ENCODE measurements at places on chromosomes 4 and X. TPM values are rescaled to one million over a fixed set of nuclear protein-coding genes. Genes with fewer than 3 reads are reported as not detected.

- DNase-seq: no peak
These were observed 1028.8 kb upstream of the IGFBP7 start for GRCh38 chr4:58138786-58139668.

The CCDC110 gene
- total RNA-seq: 1.7 TPM

DNA sequence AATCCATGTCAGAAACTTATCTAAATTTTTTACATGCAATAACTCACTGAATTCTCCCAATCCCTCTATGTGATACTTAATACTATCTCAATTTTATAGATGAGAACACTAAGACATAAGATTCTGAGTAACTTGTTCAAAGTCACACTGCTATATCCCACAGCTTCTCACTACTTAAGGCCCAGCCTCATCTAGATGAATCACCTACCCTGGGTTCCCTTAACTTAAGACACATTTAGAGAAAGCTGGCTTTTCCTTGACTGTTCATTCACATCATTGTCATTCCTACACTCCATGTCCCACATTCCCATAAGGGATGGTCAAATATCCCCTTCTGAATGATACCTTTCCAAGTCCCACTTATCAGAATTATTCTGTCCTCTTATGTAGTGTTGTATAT, 21.0 kb downstream of the TNIP3 start:
- DNase-seq: no peak

DNA sequence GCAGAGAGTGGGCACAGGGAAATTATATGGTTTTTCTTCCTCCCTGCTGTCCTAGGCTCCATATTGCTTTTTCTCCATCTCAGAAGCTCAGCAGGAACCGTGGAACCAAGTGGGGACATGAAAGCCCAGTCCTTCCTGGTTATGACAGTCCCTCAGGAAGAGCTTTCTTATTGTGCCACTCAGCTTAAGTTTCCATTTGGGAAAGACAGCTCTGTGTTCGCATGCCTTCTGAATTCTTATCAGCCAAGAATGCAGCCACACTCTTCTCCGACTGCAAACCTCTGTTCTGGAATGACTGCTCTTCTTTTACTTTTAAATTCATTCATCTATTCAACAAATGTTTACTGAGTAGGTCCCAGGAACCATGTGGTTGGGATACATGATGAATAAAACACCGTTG, 58.0 kb upstream of the PPARGC1A start:
- no peak for DNase-seq

DNA sequence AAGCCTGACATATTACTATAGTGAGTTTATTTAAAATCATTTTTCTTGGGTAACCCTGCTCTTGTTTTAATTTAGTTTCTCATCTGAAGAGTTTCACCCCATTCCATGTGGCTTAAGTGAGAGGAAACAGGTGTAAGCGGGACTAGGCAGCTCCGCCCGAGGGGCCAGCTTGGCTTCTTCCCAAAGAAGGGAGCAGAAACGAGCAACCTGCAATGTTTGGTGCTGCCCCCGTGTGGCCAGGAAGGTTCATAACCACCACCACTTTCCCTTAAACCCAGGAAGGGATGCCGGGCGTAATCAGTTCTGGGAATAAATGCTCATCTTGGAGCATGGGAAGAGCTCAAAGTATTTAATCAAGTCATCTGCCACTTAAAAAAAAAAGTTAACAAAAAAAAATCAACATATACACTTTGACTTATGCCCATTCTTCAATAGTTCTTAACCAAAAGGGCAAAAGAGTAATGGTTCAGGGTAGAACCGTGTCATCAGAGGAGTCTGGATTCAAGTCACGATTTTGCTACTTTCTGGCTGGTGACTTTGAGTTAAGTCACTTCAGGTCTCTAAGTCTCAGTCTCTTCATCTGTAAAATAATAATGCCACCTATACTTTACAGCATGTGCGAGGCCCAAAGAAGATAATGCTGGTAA, 147.9 kb downstream of the NSUN7 start:
- peak; percentile 19 for DNase-seq

The TENM3 gene
- total RNA-seq: 44.9 TPM

DNA sequence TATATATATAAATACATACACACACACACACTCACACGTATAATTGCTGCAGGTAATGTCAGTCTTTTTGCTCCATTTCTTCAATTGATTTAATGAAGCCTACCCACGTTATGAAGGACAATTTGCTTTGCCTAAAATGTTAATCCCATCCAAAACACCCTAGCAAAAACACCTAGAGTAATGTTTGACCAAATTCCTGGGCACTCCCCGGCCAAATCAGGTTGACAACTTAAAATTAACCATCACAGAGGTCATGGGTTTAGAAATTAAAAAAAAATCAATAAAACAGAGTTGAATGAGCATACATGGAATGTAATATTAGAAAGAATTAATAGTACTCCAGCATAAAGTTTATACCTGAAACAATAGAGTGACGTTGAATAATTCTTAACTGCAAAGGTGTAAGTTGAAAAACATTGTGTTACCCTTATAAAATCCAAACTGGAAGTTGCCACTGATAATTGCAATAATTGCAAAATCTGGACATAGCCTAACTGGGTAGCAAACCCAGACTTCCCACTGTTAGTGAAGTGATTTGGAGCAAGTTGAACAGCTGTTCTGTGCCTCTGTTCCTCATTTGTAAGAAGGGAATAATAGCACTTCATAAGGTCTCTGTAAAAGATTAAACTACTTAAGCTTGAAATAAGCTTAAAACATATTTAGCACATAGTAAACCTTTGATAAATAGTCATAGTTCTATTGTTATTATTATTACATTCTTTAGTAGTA, 2120.5 kb downstream of the PCDH7 start:
- DNase-seq: no peak

The PCSK1N gene
- 48.7 TPM for total RNA-seq

DNA sequence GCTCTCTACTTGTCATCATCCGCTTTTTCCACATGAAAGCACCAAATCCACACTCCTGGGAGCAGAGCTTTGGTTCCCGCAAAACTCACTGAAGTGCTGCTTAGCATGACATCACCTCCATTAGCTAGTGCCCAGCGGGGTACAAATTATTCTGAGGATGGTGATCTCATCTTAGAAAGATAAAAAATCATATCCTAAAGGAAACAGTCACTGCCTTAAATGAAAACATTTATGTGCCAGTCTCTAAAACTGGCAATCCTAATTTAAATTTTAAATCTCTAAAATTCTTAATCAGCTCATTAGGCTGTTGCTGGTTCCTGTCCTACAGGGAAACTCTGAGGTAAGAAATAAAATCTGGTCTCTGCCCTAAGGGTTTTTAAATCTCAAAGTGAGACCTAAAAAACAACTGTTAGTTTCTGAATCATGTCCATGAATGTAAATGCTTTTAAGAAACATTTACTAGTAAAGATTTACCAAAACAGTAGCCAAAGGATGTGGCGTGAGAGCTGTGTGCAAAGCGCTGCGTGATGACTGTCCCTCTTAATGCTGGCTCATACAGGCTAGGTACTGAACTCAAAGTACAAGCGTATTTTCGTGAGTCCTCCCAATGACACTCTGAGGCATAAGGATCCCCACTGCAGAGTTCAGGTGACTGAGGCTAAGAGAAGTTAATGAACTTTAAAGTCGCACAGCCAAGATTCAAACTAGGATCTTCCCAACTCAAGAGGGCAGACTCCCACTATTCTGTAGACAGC, 4.5 kb downstream of the CASP3 start:
- DNase-seq: no peak

The SHOX gene
- under 0.01 TPM for total RNA-seq

DNA sequence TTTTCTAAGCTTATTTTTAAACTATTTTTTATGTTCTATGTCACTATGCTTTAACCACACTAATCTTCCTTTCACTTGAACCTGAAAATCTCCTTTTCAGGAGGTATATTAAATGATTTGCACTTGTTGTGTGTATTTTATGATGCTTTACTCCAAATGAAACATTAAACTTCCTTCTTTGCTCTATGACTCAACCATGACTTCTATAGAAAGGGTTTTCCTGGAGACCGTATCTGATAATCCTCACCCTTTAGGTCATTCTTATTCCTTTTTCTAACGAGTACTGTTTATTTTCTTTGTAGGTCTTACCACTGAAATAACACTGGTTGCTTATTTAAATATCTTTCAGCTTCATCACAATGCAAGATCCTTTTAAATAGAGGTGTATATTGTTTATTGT, 1163.2 kb downstream of the PCDH18 start:
- no peak for DNase-seq

GRCh38 chr4:48121180-48121579, 12.9 kb downstream of the TXK start:
- no peak for DNase-seq

DNA sequence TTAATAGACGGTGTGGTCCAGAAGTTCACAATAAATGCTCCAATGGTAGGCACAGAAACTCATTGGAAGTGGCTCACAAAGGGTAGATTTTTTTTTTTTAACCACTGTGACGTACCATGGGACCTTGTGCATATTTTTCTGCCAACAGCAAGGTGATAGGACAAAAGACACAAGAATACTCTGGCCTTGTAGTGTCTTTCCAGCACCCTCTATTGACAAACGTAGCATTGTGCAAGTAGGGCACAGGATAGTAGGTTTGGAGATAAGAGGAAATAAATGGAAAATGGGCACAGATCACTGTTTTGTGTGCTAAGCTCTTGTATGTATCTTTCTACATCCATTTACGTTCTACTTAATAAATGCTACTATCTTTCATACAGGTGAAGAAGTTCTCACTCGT, 2054.9 kb downstream of the PCDH7 start:
- DNase-seq: no peak

GRCh38 chr4:8323947-8324555, 54.5 kb downstream of the HTRA3 start:
- DNase-seq: no peak

All from occipital lobe (tissue), 3 donors.